Endodermal cell (in vitro differentiated cells): ENCODE measurements at places on chromosomes 7 and 10. TPM values are rescaled to one million over a fixed set of nuclear protein-coding genes. Genes with fewer than 3 reads are reported as not detected.

Gene RBP4
- total RNA-seq = 0.59 to 0.82 TPM (median 0.63 TPM) in 3 replicates

Gene HSPA14
- 19.0 to 24.9 TPM (median 23.5 TPM) in 3 replicates for total RNA-seq

Gene TFAM
- total RNA-seq = 40.2 to 74.0 TPM (median 68.6 TPM) in 3 replicates

- no peak for DNase-seq
- H3K27me3 ChIP-seq = no peaks in the 10 kb centered on the region
- no peaks in the 10 kb centered on the region for H3K4me1 ChIP-seq
- H3K36me3 ChIP-seq = no peaks in the 10 kb centered on the region
Observed at GRCh38 chr7:88888684-88889083, 93.1 kb upstream of the TEX47 start.

- H3K4me1 ChIP-seq = peaks cover 4% of the 10 kb centered on the region
- H3K4me3 ChIP-seq = no peak overlapping the region
- H3K36me3 ChIP-seq = no peaks in the 10 kb centered on the region
- no peak for DNase-seq
- H3K27me3 ChIP-seq = peaks cover 96% of the 10 kb centered on the region
Observed at GRCh38 chr7:30553141-30553540, 41.5 kb upstream of the GARS1 start.

Gene CTBP2
- 53.2 to 79.6 TPM (median 75.3 TPM) in 3 replicates for total RNA-seq

Gene WNT8B
- not detected in 3 replicates for total RNA-seq

- H3K4me3 ChIP-seq = no peak overlapping the region
- no peaks in the 10 kb centered on the region for H3K36me3 ChIP-seq
- H3K27ac ChIP-seq = no peak overlapping the region
- H3K4me1 ChIP-seq = peaks cover 2% of the 10 kb centered on the region
Observed at GRCh38 chr10:31037749-31038148, 6.1 kb upstream of the ZNF438 start.

- H3K4me1 ChIP-seq = no peaks in the 10 kb centered on the region
- H3K4me3 ChIP-seq = no peak overlapping the region
- no peaks in the 10 kb centered on the region for H3K27me3 ChIP-seq
- H3K36me3 ChIP-seq = no peaks in the 10 kb centered on the region
- no peak for DNase-seq
Observed at GRCh38 chr7:42134276-42134876, 102.6 kb downstream of the GLI3 start.

DNA sequence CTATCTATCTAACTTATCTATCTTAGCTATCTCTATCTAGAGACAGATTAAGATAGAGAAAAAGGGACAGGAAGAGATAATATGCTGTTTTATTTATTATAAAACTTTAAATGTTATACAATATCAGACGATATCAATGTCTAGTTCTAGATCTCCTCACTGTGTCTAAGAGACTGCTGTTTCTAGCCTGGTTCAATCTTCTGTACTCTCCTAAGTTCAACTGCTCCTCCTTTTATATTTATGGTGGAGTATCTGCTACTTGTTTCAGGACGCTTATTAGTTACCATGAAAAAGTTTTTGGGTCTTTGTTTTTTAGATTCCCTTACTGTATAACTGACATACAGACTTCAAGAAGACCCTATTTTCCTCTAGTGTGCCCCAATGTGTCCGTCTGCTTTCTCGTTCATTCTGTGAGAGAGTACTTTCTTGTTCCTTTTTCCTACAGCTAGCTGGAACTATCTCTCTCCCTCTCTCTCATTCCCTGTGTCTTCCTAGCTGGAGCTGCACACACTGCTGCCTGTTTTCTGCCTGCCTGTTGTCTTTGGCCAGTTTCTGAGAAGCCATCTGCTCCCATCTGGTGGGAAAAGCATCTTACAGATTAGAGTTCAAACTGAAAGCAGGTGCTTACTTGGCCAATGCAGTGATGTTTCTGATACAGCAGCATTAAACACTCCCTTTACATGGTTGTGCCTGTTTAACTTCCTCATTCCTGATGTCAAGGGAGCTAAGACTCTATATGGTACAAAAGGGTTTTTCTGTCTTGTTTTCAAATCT lies 49.4 kb upstream of the ARL4A start:
- no peaks in the 10 kb centered on the region for H3K4me1 ChIP-seq
- no peak overlapping the region for H3K27ac ChIP-seq
- H3K27me3 ChIP-seq = no peaks in the 10 kb centered on the region

GRCh38 chr7:120070201-120070600 lies 202.8 kb upstream of the KCND2 start:
- H3K27ac ChIP-seq = no peak overlapping the region
- H3K4me1 ChIP-seq = no peaks in the 10 kb centered on the region
- no peak for DNase-seq
- no peaks in the 10 kb centered on the region for H3K36me3 ChIP-seq

Gene CACNB2
- total RNA-seq = 2.7 and 4.6 TPM in 2 replicates
